Lung microvascular endothelial cell (primary cell): ENCODE measurements at places on chromosomes 6 and 20.
A peak's percentile ranks its signal among the peaks of the same experiment; 100 is the strongest.

- DNase-seq, result no peak
Observed at GRCh38 chr20:5550733-5551529, 199.3 kb upstream of the SHLD1 start.

GRCh38 chr20:31568041-31568731 is 36.9 kb upstream of the ID1 start:
- no peak for DNase-seq

GRCh38 chr20:41927189-41927588 is 309.0 kb upstream of the CHD6 start:
- no peak for DNase-seq

- DNase-seq, result peak; percentile 99
Observed at GRCh38 chr6:56370561-56371211, 123.3 kb upstream of the COL21A1 start.

DNA sequence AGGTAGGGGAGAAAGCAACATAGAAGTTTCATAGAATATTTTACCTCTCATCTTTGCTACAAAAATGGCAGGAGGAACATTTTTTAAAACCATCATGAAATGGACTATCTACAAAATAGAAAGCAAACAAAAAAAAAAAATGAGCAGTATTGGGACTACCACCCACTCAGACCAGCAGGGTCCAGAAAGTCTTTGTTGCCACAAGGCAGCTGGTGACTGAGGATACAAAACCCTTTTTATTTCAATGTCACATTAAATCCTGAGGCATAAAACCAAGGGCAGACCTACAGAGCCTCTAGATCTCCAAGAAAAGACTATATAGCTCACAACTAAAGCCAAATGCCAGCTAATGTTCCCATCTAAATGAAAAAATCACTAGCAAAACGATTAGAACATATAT is 282.2 kb downstream of the PTPRK start:
- no peak for DNase-seq

DNA sequence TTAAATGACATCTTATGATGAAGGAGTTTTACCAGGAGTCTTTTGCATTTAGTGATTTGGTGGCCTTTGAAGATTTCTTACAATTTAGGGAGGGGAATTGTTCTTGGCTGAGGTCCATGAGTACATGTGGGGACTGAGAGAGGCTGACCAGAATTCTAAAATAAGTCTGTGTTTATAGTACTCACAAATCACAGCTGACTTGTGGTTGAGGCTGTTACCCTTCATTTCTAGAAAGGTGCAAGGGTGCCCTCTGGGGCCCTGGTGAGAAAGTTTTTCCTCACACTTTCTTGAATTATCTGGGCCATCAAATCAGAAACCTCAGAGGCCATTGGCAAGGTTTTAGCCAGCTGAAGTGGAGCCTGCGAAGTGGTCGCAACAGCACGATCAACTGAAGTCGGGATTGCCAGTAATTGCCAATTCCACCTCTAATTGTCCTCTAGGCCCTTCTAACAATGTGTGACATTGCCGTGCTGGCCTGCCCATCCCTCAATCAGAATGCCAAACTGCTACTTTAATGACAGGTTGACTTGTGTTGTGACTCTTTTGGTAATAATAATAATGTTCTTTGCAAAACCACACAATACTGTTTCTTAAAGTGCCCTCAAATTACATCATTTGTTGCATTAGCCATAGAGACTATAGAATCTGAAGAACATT is 221.6 kb downstream of the OGFRL1 start:
- peak; percentile 82 for DNase-seq

- no peak for DNase-seq
Observed at GRCh38 chr20:54606380-54606779, 131.0 kb downstream of the DOK5 start.

DNA sequence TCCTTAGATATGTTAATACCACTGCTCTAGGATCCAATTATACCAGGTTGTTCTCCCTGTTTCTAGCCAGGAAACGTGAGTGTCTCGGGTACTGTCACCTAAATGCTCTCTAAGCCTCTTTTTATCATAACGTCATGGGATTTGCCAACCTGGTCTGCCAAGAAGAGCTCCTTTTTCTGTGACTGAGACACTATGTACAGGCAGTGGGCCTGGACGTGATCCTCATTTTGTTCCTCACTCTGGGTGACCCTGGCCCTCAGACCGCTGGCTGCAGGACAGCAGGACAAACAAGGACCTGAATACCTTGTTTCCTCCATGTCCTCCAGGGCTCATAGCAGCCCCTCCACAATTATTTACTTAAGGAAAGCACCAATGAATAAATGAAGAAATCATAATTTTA is 69.1 kb downstream of the CD164 start:
- DNase-seq, result no peak

DNA sequence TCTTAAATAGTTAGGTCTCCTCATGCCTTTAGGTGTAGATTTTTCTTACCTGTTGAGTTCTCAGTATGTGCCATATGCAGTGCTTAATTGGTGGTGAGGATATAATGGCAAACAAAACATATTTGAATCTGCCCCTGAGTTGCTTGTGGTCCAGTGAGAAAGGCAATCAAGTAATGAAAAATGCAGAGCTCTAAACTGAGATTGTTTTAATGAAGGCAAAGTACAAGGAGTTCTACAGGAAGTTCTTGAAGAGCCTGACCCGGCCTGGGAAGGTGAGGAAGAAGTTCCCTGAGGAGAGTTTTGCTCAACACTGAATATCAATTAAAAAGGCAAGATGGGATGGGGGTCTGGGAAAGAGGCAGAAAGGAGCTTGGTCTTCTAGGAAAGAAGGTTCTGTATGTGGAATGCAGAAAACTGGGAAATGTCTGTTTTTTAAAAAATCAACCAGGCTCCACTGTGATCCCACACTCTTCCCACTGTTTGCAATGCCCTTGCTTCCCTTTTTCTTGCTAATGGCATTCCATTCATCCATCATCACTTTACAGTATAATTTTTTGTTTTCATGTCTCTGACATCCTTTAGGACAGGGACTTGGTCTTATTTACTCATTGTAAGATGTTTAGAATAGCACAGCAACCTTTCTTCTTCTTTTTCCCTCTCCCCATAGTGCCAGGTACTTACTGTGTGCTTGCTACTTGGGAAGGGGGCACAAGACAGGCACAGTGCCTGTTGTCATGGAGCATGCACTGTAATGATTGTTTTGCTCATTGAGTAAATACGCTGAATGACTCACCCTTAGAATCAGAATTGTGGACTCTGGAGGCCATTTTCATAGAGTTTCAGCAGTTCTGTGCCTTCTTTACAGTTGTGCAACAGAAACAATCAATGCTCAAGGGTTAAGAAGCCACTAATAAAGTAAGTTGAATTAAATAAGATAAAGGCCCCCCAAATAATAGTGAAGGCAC is 64.3 kb downstream of the ANKS1A start:
- peak; percentile 80 for DNase-seq

DNA sequence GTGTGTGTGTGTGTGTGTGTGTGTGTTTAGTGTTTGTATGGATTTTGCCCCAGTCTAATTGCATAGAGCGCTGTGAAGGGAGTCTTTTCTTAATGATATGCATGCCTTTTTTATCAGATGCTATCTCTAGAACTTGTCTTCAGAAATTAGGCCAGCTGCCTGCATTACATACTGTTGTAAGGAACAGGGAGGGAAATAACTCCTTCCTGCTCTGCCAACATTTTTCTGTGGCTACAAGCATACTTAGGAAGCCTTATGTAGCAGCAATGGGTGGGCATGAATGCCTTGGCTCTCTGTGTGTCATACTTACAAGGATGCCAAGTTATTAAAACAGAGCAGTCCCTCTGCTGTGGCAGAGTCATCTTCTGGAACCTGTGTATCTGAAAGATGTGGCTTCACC is 8.0 kb upstream of the COL21A1 start:
- no peak for DNase-seq

- no peak for DNase-seq
Observed at GRCh38 chr6:68468244-68468884, 166.7 kb upstream of the ADGRB3 start.

GRCh38 chr6:162203287-162203686 is 524.3 kb downstream of the PRKN start:
- DNase-seq, result no peak

- no peak for DNase-seq
Observed at GRCh38 chr6:156423829-156424228, 353.3 kb upstream of the ARID1B start.

DNA sequence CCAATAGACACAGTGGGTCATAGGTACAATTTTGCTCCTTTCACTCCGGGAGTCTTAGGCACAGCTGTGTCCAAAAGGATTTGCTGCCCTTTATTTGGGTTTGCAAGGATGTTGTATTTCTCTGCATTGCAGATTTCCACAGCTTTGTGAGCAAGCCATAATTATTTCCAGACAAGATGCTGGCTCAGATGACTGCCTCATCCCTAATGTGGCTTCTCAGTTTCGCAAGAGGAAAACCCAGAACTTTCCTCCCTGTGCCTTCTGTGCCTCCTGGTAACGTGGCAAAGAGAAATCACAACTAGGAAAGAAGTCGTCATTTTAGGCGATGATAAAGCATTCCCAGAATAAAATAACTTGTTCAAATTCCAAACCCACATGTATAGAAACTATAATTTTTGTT is 33.7 kb downstream of the FAM50B start:
- DNase-seq, result no peak

DNA sequence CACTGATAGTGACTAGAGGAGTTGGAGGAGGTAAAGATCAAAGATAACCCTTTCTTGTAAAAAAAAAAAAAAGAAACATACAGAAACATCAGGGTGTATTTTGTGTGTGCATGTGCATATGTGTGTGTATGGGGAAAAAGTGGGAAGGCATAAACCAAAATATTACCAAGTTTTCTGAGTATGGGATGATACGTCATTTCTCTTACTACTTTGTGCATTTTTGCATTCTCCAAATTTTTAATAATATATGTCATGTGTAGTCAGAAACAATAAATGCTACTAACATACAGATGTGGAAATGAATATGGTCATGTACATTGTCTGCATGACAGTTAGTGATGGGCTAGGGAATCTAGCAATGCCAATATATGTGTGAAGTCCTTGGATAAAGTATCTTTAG is 161.1 kb downstream of the SASH1 start:
- DNase-seq, result no peak
